ENCODE measurements at places on chromosomes 7 and 10.

DNA sequence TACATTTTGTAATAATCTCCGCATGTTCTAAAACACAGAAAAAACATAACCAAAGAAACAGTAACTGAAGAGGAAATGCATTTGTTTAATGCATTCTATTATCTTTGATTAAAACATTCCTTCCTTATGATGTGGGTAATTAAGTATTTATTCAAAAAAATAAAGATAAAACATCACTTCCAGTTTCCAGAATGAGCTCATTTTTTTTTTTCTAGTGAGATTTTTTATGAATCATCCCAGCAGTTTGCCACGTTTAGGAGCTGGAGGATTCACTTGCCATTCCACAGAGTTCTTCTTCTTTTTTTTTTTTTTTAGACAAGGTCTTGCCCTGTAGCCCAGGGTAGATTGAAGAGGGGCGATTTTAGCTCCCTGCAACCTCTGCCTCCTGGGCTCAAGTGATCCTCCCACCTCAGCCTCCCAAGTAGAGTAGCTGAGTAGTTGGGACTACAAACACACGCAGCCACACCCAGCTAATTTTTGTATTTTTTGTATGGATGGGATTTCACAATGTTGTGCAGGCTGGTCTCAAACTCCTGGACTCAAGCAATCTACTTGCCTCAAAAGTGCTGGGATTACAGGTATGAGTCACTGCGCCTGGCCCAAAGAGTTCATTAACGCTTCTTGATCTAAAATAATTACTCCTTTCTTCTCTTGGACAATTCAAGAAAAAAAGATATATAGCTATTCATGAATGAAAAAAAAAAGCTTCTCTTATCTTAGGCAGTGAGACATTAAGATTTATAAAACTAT, 177.3 kb downstream of the DKK1 start:
- DNase-seq = no peak

DNA sequence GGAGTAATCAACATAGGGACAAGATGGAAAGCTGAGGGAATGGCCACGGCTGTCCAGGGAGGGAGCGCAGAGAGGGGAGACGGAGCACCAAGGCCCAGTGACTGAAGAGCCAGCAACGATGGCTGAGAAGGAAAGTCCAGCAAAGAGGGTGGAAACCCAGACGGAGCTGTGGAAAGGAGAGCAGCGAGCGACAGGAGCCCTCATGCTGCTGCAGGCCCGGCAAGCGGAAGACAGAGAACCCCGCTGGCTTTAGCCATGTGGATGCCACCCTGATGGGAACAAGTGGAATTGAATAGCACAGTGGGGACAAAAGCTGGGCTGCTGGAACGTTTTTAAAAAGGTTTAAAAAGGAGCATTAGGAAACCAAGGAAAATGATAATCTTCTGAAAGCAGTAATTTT, 82.9 kb upstream of the DDC start:
- no peak for DNase-seq

- no peak for DNase-seq
Measured at GRCh38 chr7:67496589-67496988, 500.0 kb downstream of the TYW1 start.

DNA sequence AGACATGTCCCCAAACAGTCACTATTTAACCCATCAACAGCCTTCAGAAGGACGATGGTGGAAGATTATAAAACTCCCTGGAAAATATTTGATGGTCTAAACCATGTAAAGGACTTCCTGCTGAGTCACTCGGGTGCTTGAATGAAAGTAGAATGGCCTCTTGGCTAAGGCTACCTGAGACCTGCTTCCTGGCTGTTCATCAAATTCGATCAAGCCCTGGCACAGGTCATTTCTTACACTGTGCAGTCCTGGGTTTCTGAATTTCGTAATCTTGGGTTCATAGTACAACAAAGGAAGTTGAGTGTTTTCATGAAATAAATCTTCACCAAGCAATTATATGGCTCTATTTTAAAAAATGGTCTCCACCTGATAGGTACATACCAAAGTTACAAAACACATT, 260.3 kb upstream of the RNF32 start:
- DNase-seq = no peak

DNA sequence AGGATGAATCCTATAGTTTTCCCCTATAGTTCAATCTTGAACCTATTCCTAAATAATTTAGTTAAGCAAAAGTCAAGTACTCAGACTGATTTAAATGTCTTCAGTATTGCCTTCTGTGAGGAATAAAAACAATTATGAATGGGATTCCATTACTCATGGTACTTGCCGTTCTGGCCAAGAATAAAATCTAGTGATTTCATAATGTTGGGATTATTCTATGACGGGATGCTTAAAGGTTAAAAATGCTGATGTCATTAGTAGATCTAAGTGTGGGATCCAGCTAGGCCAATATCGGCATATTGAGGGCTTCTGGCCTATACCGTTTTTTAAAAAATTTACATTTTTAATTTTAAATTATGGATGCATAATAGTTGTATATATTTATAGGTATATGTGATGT, 5.3 kb downstream of the BPGM start:
- DNase-seq = no peak
